ENCODE measurements at places on chromosomes 2 and 18.

GRCh38 chr18:58128381-58129374, 84.7 kb downstream of the NEDD4L start:
- DNase-seq = no peak

DNA sequence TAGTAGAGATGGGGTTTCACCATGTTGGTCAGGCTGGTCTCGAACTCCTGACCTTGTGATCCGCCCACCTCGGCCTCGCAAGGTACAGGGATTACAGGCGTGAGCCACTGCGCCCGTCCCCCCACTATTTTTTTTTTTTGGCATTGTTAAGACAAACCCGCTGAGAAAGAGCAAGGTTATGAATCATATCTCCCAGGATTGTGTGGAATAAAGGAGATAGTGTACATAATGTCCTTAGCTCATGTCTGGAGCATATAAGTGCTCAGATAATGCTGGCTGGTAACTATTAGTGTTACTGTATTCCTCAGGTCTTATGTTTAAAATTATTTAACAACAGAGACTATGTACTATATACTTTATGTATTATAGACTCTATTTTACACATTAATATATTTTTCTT, 36.0 kb downstream of the TTC27 start:
- no peak for DNase-seq

GRCh38 chr18:8296886-8297616, 312.2 kb upstream of the RAB12 start:
- no peak for DNase-seq

GRCh38 chr2:159942146-159942545, 120.3 kb downstream of the PLA2R1 start:
- no peak for DNase-seq

GRCh38 chr2:152594022-152594766, 123.1 kb downstream of the PRPF40A start:
- DNase-seq = no peak

DNA sequence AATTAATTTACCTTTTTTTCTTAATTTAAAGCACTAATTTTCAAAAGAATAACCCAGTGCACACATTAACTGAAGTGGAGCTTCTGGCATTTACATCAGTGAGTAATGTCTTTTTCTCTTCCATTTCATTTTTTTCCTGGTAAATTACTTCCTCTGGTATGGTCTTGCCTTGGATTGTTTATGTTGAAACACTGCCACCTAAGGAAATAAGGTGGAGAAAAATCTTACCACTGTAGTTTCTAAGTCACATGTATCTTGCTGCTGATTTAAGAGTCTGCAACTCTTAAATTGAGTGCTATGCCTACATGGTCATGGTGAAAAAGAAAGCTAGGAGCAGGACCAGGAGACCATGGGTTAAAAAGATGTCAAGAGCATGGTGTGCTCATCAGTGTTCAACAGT, 51.0 kb downstream of the TTC27 start:
- no peak for DNase-seq

DNA sequence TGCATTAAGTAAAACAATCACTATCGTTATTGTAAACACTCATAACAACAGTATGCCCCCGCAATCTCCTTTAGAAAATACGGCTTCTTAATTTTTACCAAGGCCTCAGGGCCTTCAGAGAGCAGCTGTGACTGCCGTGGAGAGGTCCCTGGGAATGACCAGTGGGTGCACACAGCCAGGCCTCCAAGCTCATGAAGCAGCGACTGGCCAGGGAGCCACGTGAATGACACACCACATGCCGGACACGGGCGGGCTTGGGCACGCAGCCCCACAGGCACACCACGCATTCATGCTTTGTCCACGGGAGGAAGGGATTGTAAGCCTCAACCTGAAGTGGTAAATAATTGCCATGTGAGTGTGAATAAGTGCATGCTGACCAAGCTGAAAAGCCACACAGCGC, 121.0 kb downstream of the EIPR1 start:
- DNase-seq = peak; percentile 38

- DNase-seq = no peak
Measured at GRCh38 chr2:191311-192190, 72.3 kb downstream of the SH3YL1 start.

DNA sequence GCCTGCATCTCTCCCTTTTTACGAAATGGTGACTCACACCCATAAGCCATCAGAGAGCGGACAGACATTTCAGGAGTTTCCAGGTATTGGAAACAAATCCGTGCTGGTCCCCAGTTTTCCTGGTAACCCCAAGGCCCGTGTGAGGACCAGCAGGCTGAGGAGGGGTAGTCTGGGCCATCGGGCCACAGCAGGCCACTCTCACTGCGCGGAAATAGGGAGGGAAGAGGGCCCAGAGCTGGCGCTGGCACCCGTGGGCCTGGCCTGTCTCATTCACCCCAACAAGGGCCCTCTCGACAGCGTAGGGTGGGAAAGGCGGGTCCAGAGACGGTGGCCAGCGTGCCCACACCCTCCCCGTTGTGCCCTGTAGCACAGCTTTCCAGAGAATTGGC, 13.7 kb upstream of the FAHD2A start:
- no peak for DNase-seq

DNA sequence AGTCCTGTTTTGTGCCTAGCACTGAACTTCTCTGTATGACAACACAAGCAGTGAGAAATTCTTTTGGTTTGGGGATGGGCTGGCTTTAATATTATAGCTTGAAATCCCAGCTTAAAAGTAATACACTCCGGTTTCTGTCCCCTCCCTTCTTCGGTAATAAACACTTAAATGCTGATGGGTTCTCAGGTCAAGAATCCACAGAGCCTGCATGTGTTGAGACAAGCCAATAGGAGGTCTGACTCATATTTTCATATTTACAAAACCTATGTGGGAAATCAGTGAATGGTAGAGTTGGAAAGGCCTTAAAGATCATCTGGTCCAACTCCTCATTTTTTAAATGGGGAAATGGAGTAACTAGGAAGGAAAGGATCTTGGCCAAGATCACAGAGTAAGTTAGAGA, 47.5 kb downstream of the VSNL1 start:
- no peak for DNase-seq

Measured in islet precursor cell (in vitro differentiated cells).